GM10248 (cell line): ENCODE measurements at places on chromosomes 7 and 10.

DNA sequence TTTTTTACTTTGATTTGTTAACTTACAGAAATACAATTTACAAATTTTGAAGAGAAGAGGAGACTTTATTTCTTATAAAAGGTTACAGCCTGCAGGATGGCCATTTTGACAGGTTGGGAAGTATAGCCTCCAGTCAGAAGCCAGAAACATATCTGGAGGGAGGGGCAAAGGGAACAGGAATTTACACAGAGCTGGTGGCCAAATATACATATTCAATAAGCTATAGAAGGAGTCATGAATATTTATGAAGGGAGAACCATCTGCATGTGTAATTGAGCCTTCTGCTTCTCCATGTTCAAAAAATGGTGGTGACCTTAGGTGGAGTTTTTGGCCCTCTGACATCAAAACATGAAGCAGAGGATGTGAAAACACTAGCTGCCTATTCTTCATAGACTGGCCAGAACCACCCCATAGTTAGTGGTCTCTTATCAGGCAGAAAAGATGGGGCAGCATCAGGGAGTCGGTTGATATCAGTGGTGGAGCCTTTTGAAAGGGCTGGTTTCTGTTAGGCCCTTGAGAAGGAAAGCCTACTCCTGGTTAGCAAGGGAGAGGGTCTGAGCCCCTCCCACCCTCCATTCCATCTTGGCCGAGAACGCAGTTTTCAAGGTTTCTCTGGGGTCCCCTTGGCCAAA is 57.2 kb downstream of the ENTPD1 start:
- DNase-seq = no peak

GRCh38 chr7:22979861-22980260 is 34.1 kb downstream of the HYCC1 start:
- DNase-seq = no peak

GRCh38 chr10:86244297-86245014 is 122.1 kb downstream of the GRID1 start:
- no peak for DNase-seq

DNA sequence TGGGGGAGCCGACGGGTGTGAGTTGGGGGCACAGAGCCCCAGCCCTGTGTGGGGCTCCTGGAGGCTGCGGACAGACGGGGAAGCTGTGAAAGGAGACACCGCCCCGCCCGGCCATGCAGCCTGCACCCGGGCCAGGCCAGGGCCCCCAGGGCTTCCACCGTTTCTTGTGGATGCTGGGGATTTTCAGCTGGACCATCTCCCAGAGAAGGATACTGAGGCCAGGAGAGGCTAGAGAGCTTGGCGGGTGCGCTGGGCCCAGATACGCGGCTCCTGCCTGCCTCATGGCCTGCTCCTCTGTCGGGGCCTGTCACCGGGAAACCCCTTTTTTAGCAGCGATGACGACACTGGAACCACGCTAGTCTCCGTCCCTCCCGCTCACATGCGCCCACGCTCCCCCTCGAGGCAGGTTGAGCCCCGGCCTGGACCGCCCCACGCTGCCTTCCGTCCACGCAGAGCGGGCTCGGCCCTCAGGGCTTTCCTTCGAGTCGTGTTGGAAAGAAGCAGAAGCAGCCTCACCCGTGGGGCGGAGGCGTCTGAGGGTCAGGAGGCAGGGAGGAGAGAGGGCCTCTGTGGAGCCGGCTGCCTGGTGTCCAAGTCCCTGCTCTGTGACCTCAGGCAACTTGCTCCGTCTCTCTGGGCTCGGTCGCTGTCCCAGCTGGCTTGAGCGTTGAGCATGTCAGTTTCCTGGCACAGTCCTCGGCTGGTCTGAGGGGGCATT is 11.7 kb downstream of the TMEM184A start:
- no peak for DNase-seq

- no peak for DNase-seq
Observed at GRCh38 chr10:124640056-124640455, 104.1 kb downstream of the FAM53B start.

- peak; percentile 89 for DNase-seq
Observed at GRCh38 chr10:5975641-5976473, 1.5 kb downstream of the IL15RA start.

GRCh38 chr10:129716211-129716681 is 247.8 kb downstream of the EBF3 start:
- DNase-seq = no peak

DNA sequence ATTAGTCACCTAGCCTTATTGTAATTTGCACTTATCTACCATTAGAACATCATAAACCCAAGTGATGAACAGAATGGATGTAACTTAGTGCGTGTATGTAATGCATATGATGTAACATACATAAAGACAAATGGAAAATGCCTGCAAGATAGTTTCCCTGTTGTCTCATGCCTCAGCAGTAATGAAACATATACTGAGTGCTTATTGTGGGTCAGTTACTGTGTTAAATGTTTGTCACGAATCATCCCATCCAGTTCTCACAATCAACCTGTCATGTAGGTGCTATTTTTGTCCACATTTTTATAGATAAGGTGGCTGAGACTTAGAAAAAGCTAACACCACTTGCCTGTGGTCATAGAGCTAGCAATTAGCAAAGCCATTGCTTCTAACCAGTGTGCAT is 350.8 kb downstream of the AUTS2 start:
- no peak for DNase-seq

- no peak for DNase-seq
Observed at GRCh38 chr10:33302208-33302829, 32.1 kb downstream of the NRP1 start.

DNA sequence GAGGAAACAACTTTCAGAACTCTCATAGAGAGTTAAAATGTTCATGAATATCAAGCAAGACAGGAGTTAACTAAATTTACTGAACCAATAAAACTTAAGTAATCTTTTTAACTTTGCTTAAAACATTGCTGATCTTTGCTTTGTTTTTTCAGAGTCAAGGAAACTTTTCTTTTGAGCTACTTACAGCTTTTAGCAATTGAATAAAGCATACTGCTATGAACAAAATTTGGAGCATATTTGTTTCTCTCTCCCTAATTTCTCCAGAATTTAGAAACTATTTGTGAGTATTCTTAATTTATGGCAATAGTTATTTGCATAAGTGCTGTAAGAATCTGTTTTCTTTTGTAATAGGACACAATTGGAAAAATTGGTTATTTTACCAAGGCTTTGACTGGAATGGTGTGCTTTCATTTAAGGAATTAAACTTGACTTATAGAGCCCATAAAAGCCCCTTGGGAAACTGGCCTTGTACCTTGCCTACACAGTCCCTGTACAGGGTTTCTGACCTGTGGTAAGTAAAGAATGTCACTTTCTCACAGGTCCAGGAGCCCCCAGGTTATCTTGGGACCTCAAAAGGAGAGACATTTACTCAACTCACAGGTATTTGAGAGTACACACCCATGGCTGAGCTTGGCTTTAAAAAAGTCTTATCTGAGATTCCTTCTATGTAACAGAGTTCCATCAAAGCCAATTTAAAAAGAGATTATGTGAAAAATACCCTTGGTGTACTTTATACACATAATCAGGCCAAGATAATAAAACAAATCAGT is 23.3 kb upstream of the KIAA1549 start:
- no peak for DNase-seq

DNA sequence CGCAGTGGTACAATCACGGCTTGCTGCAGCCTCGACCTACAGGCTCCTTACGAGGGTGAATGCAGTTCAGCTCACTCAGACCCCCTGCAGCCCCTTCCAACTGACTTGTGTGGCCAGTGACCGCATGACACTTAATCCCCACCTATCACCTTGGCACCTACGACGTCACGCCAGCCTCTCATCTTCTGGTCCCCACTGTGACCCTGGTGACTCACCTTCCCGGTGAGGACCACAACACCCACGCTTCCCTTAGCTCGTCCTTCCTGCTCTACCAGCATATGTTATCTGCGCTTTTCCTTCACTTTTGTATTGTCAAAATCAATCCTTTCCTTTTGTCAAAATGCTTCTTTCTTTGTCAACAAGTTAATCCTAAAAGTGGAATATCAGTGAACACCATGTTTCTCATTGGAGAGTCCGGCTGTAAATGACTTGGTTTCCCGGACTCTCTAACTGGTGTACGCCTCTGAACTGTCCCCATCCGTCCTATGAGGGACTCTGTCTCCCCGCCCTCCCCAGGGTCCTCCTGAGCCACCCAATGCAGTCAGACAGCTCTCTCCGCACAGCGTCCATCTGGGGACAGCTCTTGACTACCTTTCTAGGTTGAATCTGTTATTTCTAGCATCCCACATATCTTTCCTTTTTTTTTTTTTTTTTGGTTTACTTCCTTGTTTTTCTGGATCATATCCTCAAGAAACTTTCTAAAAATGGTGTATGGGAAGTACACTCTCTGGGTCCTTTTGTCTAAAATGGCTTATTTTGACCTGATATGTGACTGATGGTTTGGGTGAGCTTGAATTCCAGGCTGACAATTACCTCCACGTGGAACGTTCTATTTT is 37.3 kb downstream of the CFAP46 start:
- no peak for DNase-seq

GRCh38 chr7:152528612-152529011 is 92.8 kb upstream of the KMT2C start:
- no peak for DNase-seq

GRCh38 chr7:50455658-50456057 is 5.5 kb upstream of the FIGNL1 start:
- DNase-seq = no peak

DNA sequence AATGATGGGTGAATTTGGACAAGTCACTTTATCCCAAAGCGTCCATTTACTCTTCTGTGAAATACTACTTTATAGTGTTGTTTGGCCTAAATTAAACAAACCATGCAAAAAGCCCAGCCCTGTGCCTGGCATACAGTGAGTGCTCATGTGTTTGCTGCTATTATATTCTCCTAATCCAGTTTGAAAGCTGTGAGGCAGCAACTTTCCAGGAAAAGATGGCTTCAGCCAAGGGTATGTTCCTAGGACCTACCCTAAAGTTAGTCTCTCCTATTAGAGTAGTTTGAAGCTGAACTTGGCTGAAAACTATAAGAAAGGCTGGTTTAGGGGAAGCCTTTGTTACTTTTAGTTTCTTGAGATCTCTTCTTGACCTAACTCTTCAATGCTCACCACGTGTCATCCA is 19.9 kb downstream of the ACSL5 start:
- no peak for DNase-seq

- DNase-seq = no peak
Observed at GRCh38 chr7:26458466-26459145, 166.9 kb downstream of the SNX10 start.

DNA sequence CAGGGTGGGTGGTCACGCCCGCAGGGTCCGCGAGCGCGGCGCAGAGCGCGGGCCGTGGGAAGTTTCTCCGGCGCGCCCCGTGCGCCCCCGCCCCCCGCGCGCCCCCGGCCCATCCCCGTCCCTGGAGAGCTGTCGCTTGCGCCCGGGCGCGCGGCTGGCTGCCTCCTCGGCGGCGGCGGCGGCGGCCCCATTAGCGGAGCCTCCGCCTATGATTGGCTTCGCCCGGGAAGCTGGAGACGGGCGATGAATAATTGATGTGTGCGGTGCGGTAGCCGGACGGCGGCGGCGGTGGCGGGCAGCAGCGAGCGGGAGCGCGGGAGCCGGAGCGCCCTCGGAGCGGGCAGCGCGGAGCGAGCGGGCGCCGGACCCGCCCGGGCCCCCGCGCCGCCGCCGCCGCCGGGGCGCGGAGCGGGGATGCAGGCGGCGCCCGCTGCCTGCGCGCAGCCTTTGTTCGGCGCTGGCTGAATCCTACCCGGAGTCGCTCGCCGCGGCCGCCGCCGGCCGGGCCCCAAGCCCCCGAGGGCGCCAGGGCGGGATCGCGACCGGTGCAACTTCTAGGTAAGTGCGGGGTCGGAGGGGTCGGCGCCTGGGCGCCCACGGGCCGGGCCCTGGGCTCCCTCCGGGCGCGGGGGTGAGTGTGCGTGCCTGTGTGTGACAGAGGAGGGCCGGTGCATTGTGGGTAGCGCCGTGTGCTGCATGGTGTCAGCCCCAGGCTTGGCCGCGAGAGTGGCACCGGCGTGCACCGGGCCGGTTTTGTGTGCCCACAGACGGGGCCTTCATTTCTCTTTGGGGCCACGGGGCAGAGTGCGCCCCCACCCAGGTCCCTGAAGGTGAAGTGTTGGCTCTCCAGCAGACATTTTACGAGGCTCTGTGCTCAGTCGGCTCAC is 103.8 kb upstream of the PPIF start:
- DNase-seq = peak; percentile 80

DNA sequence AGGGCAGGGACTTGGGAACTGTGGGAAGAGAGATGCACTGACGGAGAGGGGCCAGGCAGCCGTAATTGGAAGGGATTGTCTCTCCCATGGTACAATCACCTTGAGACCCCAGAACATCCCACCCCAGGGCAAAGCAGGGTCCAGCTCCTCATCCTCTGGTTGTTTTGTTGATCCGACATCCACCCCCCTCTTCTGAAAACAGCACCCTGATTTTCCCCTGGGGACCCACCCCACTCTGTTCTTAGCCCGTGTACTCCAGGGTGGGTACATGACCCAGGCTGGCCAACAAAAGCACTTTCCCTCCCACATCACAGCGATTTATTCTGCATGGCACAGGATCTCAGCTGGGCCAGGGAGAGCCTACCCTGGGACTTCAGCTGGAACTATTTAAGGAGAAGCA is 14.1 kb downstream of the PDZD7 start:
- no peak for DNase-seq

DNA sequence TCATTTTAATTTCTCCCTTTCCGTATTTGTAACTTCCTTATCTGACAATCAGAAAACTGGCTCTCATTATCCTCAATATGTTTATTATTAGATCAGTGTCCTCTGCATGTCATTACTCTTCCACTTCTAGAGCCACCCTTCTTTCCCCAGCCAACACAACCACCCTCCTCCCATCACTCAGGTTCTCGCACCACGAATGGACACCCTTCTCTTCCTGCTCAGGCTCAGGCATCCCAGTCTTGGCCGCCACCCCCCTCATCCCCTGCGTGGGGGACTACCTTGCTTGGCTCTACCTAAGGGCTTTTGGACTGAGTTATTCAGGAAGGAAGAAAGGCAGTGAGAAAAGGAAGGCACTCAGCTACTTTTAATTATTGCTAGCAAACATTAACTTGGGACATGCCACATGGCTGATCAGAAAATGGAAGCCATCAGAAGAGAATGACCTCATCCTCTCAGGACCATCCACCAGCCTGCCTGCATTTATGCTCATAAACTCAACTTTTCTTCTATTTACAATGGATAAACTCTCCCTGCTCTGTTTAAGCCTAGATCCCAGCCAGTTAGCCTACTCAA is 199.9 kb upstream of the PLXNA4 start:
- no peak for DNase-seq

- DNase-seq = no peak
Observed at GRCh38 chr10:113475381-113475807, 77.5 kb upstream of the HABP2 start.

GRCh38 chr10:586151-586550 is 103.3 kb downstream of the DIP2C start:
- DNase-seq = no peak

- no peak for DNase-seq
Observed at GRCh38 chr10:130401860-130402765, 265.9 kb downstream of the GLRX3 start.

DNA sequence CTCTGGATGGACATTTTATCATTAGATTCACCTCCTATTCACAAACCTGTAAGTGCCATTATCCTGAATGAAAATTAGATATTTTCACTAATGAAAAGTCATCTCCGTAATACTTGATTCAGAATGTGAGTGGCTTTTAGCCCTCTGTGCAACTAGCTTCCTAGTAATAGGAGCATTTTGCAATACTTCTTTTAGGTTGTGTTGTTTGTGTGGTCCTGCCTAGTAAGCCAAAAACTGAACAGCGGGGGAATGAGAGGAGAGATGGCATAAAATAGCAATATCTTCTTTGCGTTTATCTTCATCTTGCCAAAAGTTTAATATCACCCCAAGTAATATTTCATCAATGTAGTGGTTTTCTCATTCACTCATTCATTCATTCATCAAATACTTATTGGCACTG is 507.5 kb upstream of the CELF2 start:
- no peak for DNase-seq
